Astrocyte of the spinal cord (primary cell): ENCODE measurements at places on chromosomes 5 and 9.
A peak's percentile ranks its signal among the peaks of the same experiment; 100 is the strongest.

DNA sequence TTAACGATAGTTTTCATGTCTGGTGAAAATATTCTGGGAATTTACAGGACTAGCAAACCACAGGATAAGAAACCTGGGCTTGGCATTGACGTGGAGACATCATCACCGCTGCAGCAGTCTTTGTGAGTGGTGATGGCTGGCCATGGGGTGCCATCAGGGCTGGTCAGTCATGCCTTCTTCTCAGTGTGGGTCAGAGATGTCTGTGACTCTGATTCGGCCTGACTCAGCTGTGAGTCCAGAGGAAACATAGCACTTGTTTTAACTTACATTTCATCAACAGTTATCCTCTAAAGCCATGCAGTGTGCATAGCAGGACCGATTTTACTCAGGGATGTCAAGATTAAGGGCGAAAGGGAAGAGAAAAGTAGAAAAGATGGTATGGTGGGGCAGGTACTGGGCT, 33.2 kb upstream of the CYFIP2 start:
- DNase-seq = no peak

DNA sequence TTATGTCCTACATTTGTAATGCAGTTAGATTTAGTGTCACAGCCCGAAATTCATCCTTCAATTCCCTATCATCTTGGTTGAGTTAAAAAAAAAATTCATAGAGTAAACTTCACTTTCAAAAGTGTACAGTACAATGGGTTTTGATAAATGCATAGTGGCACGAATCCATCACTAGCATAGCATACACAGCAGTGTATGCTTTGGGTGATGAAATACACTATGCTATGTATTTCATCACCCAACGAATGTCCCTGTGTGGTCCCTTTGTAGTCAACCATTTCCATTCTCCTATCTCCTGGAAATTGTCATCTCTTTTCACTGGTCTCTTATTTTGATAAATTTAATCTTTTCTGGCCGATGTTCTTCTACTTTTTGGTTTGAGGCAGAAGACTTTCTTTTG, 129.4 kb upstream of the BASP1 start:
- DNase-seq = no peak

DNA sequence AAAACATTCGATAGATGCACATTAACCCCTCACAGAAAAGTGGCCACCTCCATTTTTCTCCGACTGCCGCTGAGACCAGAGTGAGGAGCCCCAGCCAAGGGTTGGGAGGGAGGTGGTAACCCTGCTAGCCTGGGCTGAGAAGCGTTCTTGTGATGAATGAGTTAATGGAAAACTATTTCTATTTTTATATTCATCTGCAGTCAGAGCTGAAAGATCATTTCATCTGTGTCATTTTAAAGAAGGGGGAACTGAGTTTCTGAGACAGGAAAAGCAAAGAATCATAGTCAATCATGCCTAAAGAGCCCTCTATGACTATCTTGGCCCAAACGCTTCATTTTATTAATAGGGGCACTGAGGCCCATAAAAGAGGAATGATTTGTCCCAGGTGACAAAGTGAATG, 229.5 kb downstream of the PAPPA start:
- no peak for DNase-seq

- DNase-seq = no peak
Observed at GRCh38 chr5:124761010-124761409, 14.6 kb upstream of the ZNF608 start.

- no peak for DNase-seq
Observed at GRCh38 chr9:79824265-79824664, 252.5 kb downstream of the TLE4 start.

GRCh38 chr5:72070529-72070928, 36.7 kb upstream of the MAP1B start:
- no peak for DNase-seq

DNA sequence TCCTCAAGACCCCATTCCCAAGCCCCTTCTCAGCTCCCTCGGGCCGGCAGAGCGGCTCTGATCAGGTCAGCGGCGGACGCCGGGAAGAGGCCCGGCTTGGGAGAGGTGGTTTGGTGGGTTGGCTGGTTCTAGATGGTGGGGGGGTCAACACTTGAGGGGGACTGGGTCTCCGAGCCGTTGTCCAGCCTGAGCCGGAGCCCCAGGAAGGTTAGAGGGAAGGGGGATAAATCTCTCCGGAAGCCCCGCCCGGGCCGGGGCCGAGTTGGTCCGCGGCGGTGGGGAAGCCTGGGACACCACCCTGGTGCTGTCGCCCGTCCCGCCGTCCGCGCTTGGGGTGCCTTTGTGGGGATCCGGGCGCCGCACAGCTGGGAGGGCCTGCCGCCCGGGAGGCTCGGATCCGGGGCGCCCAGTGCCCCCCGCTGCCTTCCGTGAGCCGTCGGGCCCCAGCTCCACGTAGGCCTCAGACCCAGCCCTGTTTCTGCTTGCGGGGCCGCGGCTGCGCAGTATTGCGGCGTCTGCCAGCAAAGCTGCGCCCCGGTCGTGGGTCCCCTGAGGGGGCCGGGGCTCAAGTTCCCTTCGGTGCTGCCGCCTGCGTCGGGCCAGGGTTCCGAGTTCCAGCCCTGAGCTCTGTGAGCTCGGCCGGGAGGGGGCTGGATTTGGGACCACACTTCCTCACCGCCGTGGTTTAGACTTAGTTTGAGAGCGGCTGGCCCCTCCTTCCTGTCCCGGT, 542 bp upstream of the TRIM52 start:
- DNase-seq = peak; percentile 78

- no peak for DNase-seq
Observed at GRCh38 chr5:77402796-77403195, 89.3 kb downstream of the WDR41 start.

DNA sequence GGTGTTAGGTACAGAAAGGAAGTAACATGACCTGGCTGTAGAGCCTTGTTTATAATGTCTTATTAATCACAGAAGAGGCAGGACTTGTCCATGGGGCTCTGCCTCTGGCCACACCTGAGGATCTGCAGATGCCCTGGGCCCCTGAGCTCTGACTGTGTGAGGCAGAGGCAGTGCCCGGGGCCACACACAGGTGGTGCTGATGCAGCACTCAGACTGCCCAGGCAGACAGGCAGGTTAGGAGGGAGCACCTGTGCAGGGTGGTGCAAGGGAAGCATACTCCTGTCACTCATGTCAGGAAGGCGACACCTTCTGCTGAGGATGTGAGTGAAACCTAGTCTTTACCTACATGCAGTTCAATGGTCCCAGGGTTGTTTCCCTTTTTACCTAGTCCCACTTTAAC, 88.7 kb downstream of the CFAP90 start:
- no peak for DNase-seq
